T-cell (primary cell): ENCODE measurements at places on chromosomes 6 and 20. TPM values are rescaled to one million over a fixed set of nuclear protein-coding genes. Genes with fewer than 3 reads are reported as not detected.
A peak's percentile ranks its signal among the peaks of the same experiment; 100 is the strongest.

Gene CYP24A1
- total RNA-seq, result 0.13 TPM

Gene EYA2
- not detected for total RNA-seq

DNA sequence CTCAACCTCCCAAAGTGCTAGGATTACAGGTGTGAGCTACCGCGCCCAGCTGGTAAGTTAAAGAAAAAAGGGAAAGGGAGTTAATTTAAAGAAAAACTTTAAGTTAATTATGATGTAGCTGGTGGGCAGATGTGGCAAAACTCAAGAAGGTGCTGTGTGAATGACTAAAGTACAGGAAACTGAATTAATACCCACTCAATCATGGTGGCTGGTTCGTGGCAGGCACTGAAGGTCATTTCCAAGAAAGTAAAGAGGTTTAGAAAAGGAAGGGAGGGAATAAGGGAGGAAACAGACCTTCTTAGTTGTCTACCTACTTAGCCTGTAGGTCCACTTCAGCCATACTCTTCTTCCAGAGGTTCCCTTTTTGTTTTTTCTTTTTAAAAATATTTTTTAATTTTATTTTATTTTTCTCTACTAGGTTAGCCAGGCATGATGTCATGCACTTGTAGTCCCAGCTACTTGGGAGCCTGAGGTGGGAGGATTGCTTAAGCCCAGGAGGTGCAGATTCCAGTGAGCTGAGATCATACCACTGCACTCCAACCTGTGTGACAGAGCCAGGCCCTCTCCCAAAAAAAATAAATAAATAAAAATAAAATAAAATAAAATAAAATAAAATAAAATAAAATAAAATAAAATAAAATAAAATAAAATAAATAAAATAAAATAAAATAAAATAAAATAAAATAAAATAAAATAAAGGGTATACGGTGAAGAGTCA lies 11.9 kb upstream of the TGM3 start:
- DNase-seq, result no peak

- no peak for DNase-seq
Observed at GRCh38 chr20:19320005-19320404, 107.6 kb downstream of the SLC24A3 start.

Gene RNGTT
- total RNA-seq, result 17.5 TPM

- peak; percentile 75 for DNase-seq
Observed at GRCh38 chr6:31795616-31796298, at the start of gene VARS1. Gene VARS1, minus strand, starts transcription at chr6:31795752. Its CDS starts 535 bp downstream, at chr6:31795217.

Gene CNPY3
- total RNA-seq, result 79.4 TPM

DNA sequence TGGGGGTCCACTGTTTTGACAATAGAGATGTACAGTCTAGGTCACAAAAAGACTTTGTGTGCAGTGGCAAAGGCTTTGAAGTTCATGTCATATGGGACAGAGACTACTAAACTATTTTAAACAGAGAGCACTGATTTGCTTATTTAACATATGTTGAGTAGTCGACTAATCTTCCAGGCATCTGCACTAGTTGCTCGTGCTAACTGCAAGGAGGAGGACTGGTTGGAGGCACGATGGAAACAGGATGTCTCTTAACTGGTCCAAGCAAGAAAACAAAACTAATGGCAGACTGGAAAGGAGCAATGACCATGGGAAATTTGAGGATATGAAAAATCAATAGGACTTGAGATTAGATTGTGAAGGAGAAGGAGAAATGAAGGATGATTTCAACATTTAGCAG lies 28.5 kb upstream of the ERVFRD-1 start:
- no peak for DNase-seq

Gene FRS3
- total RNA-seq, result 8.9 TPM

Gene SLC2A10
- 0.07 TPM for total RNA-seq

DNA sequence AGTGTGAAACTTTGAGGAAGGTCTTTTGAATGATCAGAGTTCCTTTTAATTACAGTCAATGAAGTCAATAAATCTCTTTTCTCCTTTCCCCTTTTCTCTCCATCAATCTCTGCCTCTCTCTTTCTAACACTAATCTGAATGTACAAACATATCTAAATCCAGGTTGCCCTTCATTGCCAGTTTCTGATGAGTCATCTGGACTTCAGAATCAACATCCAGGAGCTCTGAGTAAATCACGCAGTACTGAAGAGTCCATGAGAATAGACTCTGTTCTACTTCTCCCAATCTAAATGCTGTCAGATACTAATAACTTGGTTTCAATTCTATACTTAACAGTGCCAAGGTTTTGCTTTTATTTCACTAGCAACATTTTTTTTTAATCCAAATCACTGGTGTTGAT lies 238.7 kb upstream of the THEMIS start:
- DNase-seq, result no peak

GRCh38 chr6:155495011-155495768 lies 39.6 kb upstream of the NOX3 start:
- no peak for DNase-seq

- no peak for DNase-seq
Observed at GRCh38 chr6:20840675-20841074, 306.4 kb downstream of the CDKAL1 start.

DNA sequence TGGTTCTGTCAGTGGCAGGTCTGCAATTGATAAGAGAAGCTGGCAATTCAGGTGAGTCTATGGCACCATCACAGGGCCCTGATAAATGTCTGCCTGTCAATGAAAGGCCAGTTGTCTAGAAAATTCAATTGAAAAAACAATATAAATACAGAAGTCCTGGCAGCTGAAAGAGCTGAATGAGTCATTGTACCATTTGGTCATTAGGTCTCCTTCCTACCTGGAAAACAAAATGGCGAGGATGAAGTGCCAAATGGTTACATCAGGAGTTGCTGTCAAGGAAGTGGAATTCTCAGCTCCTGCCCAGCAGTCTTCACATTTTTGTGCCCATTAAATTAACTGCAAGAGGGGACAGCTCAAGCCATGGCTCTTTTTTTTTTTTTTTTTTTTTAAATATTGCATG lies 37.7 kb downstream of the PEX7 start:
- DNase-seq, result no peak

GRCh38 chr6:149237464-149237863 lies 80.0 kb upstream of the TAB2 start:
- no peak for DNase-seq

GRCh38 chr6:365835-366234 lies 25.7 kb upstream of the IRF4 start:
- no peak for DNase-seq

DNA sequence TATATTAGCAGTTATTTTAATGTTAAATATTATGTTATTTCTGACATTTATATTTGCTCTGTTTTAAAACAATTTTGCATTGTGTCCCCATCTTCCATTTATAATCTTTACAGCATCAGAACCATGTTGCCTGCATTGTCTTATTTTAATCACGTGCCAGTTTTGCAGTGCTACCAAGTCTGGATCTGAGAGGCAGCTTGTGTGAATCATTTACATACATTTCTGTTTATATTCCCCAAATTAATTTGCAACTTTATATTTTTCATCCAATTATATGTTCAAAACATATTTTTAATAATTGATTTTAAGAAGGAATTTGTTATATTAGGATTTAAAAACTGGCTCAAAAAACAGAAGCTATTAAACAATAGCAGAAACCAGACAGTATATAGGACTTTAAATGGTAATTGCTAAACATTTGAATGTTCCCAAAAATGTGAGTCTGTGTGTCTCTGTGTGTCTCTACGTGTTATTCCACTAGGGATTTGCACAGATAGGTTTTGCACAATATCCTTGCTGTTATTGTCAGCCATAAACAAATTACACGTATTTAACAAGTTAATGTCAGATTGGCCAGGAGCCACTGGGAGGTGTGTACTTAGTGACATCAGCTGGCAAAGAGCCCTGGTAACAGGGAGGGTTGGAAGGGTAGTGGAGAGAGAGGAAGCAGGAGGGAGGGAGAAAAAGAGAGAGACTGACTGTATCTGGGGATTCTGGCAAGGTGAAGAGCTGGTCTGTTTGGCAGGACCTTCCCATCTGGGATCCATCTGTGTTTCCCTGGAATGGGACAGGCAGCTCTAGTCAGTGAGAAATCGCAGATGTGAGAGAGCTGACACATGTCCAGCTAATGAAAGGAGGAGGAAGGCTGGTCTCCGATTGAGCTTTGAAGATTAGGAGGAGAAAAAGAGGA lies 72.1 kb downstream of the CBFA2T2 start:
- no peak for DNase-seq

Gene TSPO2
- not detected for total RNA-seq
